ENCODE measurements at places on chromosomes 2 and 18.

GRCh38 chr18:79549638-79550000 lies 130.0 kb upstream of the CTDP1 start:
- H3K27me3 ChIP-seq = peaks cover 2% of the 10 kb centered on the region
- no peaks in the 10 kb centered on the region for H3K36me3 ChIP-seq
- no peak for DNase-seq
- H3K4me1 ChIP-seq = no peaks in the 10 kb centered on the region

GRCh38 chr18:25621144-25621543 lies 269.2 kb upstream of the ZNF521 start:
- H3K36me3 ChIP-seq = no peaks in the 10 kb centered on the region
- H3K4me3 ChIP-seq = no peak overlapping the region
- no peaks in the 10 kb centered on the region for H3K27me3 ChIP-seq

GRCh38 chr2:148948868-148949267 lies 73.8 kb downstream of the KIF5C start:
- H3K27me3 ChIP-seq = peaks cover 2% of the 10 kb centered on the region
- H3K27ac ChIP-seq = no peak overlapping the region
- no peak for DNase-seq
- H3K4me1 ChIP-seq = peaks cover 3% of the 10 kb centered on the region

DNA sequence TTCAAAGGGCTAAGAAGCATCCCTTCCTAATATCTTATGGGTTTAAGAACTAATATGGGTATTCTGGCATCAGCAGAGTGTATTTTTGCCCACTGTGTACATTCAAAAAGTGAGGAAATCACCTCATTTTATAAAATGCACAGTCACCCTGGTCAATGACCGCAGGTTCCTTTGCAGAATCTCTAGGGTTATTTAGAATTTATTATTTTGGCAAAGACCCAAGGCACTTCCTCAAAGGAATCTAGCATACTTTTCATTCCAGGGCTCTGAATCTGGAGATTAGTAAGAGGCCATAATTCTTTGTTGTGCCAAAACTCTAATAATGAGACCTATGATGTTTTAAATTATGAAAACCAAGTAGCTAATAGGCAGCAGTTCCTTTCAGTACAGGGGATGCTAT lies 27.2 kb upstream of the CDH2 start:
- H3K36me3 ChIP-seq = no peaks in the 10 kb centered on the region
- H3K4me3 ChIP-seq = no peak overlapping the region
- no peaks in the 10 kb centered on the region for H3K27me3 ChIP-seq
- H3K27ac ChIP-seq = no peak overlapping the region
- DNase-seq = no peak

- no peaks in the 10 kb centered on the region for H3K27me3 ChIP-seq
- H3K36me3 ChIP-seq = no peaks in the 10 kb centered on the region
- H3K4me3 ChIP-seq = no peak overlapping the region
- no peak overlapping the region for H3K27ac ChIP-seq
Measured at GRCh38 chr2:72524071-72524470, 301.8 kb downstream of the EXOC6B start.

- peaks cover 5% of the 10 kb centered on the region for H3K27me3 ChIP-seq
- no peaks in the 10 kb centered on the region for H3K4me1 ChIP-seq
- no peaks in the 10 kb centered on the region for H3K36me3 ChIP-seq
Measured at GRCh38 chr2:67346718-67347407, 50.3 kb upstream of the ETAA1 start.

DNA sequence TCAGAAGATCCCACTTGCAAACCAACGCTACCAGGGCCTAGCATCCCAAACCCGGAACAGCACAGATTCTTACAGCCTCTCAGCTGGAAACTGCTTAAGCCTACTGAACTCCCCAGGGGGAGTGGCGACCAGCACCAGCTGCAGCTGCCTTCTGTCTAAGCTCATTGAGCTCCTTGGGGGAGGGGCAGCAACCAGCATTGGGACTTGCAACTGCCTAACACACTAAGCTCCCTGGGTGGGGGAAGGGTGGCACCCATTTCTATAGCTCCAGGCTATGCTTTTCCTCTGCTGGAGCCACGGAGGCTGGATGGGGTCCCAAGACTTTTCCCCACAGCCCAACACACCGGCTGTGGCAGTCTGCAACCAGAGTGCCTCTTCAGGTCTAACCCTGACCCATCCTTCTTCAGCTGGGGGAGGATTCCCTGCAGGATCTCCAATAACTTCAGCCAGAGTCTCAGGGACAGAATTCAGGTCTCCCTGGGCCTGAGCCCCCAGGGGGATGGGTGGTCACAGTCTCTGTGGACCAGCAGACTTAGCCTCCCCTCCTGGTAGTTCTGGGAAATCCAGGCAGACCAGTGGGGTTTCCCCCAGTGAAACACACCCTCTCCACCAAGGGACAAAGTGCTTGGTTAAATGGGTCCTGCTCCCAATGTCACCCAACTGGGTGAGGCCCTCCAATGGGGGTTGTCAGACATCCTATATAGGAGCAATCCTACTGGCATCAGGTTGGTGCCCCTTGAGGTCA lies 45.9 kb upstream of the ITGA4 start:
- H3K4me1 ChIP-seq = peaks cover 59% of the 10 kb centered on the region
- H3K4me3 ChIP-seq = peak overlapping the region; percentile 36
- peaks cover 10% of the 10 kb centered on the region for H3K36me3 ChIP-seq

- no peaks in the 10 kb centered on the region for H3K36me3 ChIP-seq
- peaks cover 9% of the 10 kb centered on the region for H3K27me3 ChIP-seq
- DNase-seq = no peak
Measured at GRCh38 chr2:15782769-15783294, 157.5 kb upstream of the MYCN start.

GRCh38 chr2:25294573-25295462 lies 46.9 kb downstream of the DNMT3A start:
- H3K27ac ChIP-seq = peak overlapping the region; percentile 83
- peaks cover 29% of the 10 kb centered on the region for H3K4me1 ChIP-seq
- H3K4me3 ChIP-seq = peak overlapping the region; percentile 73

DNA sequence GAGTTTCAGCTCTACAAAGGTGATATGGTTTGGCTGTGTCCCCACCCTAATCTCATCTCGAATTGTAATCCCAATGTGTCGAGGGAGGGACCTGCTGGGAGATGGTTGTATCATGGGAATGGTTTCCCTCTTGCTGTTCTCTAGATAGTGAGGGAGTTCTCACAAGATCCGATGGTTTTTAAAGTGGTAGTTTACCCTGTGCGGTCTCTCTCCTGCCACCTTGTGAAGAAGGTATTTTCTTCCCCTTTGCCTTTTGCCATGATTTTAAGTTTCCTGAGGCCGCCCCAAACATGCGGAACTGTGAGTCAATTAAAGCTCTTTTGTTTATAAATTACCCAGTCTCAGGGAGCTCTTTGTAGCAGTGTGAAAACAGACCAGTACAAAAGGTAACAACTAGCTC lies 306.0 kb downstream of the LRP1B start:
- H3K4me3 ChIP-seq = no peak overlapping the region
- no peaks in the 10 kb centered on the region for H3K36me3 ChIP-seq
- H3K4me1 ChIP-seq = no peaks in the 10 kb centered on the region
- H3K27me3 ChIP-seq = no peaks in the 10 kb centered on the region
- no peak overlapping the region for H3K27ac ChIP-seq

- H3K27ac ChIP-seq = no peak overlapping the region
- H3K4me1 ChIP-seq = no peaks in the 10 kb centered on the region
- no peak overlapping the region for H3K4me3 ChIP-seq
- no peak for DNase-seq
- no peaks in the 10 kb centered on the region for H3K36me3 ChIP-seq
- H3K27me3 ChIP-seq = no peaks in the 10 kb centered on the region
Measured at GRCh38 chr2:158378926-158379325, 77.6 kb downstream of the CCDC148 start.

- H3K27ac ChIP-seq = no peak overlapping the region
- no peak for DNase-seq
- H3K27me3 ChIP-seq = peaks cover 12% of the 10 kb centered on the region
- H3K4me1 ChIP-seq = no peaks in the 10 kb centered on the region
Measured at GRCh38 chr2:1591978-1592907, 152.1 kb downstream of the PXDN start.

- peaks cover 12% of the 10 kb centered on the region for H3K27me3 ChIP-seq
- H3K27ac ChIP-seq = no peak overlapping the region
- H3K36me3 ChIP-seq = peaks cover 2% of the 10 kb centered on the region
- DNase-seq = no peak
- H3K4me1 ChIP-seq = no peaks in the 10 kb centered on the region
Measured at GRCh38 chr2:29946505-29946904, 25.1 kb upstream of the ALK start.

- H3K4me3 ChIP-seq = no peak overlapping the region
- H3K27ac ChIP-seq = no peak overlapping the region
- DNase-seq = no peak
- no peaks in the 10 kb centered on the region for H3K36me3 ChIP-seq
- peaks cover 12% of the 10 kb centered on the region for H3K27me3 ChIP-seq
Measured at GRCh38 chr2:160747501-160748170, 254.0 kb upstream of the RBMS1 start.

DNA sequence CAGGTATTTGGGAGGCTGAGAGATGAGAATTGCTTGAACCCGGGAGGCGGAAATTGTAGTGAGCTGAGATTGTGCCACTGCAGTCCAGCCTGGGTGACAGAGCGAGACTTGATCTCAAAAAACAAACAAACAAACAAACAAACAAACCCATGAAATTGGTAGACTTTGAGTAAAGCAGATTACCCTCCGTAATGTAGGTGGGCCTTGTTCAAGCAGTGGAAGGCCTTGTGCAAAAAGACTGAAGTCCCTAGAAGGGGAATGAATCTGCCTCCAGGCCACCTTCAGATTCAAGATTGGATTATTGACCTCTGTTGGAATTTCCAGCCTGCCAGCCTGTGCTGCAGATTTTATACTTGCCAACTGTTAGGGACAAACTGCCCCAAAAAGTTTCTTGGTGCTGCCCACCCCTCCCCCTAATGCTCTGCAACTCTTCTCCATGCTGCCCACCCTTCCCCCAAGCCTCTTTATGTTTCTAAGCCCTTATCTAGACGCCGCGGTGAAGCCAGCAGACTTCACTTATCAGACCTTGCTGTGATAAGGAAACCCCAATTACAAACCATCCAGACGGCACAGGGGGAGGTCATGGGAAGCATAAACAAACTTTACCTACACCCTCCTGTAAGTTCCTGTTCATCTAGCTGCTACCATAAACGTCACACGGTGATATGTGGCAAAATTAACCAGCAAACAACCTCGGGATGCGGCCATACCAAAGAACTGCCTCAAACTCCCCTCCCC lies 17.0 kb downstream of the CYP27A1 start:
- no peaks in the 10 kb centered on the region for H3K36me3 ChIP-seq
- no peak overlapping the region for H3K4me3 ChIP-seq
- peaks cover 17% of the 10 kb centered on the region for H3K27me3 ChIP-seq
- no peak for DNase-seq
- H3K27ac ChIP-seq = no peak overlapping the region

GRCh38 chr18:1573732-1574131 lies 669.1 kb downstream of the ADCYAP1 start:
- H3K4me3 ChIP-seq = no peak overlapping the region
- DNase-seq = no peak
- no peaks in the 10 kb centered on the region for H3K36me3 ChIP-seq
- no peaks in the 10 kb centered on the region for H3K27me3 ChIP-seq
- no peak overlapping the region for H3K27ac ChIP-seq

- no peak for DNase-seq
- H3K4me3 ChIP-seq = no peak overlapping the region
- peak overlapping the region; percentile 78 for H3K27ac ChIP-seq
- H3K4me1 ChIP-seq = peaks cover 16% of the 10 kb centered on the region
Measured at GRCh38 chr2:86174445-86174844, 20.8 kb downstream of the IMMT start.

GRCh38 chr2:37766106-37766505 lies 94.7 kb upstream of the CDC42EP3 start:
- no peak for DNase-seq
- H3K4me3 ChIP-seq = no peak overlapping the region
- peaks cover 2% of the 10 kb centered on the region for H3K36me3 ChIP-seq
- H3K4me1 ChIP-seq = no peaks in the 10 kb centered on the region

DNA sequence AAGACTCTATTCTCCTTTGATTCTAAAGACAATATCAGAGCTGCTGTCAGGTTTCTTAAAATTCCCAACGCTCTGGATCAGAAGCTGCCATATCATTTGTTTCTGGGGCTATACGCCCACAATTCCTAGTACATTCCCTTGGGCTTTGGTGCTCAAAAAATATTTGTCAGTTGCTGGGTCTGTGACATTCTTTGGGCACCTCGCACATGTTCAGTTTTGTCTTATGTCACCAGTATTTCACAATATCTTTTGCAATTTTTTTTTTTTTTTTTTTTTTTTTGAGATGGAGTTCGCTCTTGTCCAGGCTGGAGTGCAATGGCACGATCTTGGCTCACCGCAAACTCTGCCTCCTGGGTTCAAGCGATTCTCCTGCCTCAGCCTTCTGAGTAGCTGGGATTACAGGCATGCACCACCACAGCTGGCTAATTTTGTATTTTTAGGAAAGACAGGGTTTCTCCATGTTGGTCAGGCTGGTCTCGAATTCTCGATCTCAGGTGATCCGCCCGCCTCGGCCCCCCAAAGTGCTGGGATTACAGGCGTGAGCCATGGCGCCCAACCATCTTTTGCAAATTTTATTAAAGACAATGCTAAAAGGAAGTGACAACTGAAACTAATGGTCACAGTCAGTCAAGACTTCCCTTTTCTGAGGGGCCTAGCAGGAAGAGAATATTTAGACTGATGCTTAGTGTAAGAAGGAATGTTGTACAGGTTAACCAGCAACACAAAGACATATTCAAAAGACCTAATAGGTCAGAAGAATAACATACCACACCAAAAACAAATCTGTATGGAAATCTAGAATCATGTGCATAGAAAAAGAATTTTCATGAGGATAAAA lies 6.8 kb downstream of the ZNF397 start:
- H3K4me1 ChIP-seq = peaks cover 19% of the 10 kb centered on the region
- peak overlapping the region; percentile 84 for H3K4me3 ChIP-seq
- no peaks in the 10 kb centered on the region for H3K27me3 ChIP-seq
- peak overlapping the region; percentile 80 for H3K27ac ChIP-seq
- DNase-seq = no peak
- peaks cover 68% of the 10 kb centered on the region for H3K36me3 ChIP-seq

GRCh38 chr2:40371525-40372282 lies 80.2 kb downstream of the SLC8A1 start:
- no peak overlapping the region for H3K4me3 ChIP-seq
- H3K27me3 ChIP-seq = peaks cover 2% of the 10 kb centered on the region
- DNase-seq = no peak
- no peaks in the 10 kb centered on the region for H3K36me3 ChIP-seq
- no peaks in the 10 kb centered on the region for H3K4me1 ChIP-seq
- no peak overlapping the region for H3K27ac ChIP-seq

GRCh38 chr2:155178921-155179320 lies 480.4 kb downstream of the KCNJ3 start:
- H3K4me1 ChIP-seq = no peaks in the 10 kb centered on the region
- no peak overlapping the region for H3K27ac ChIP-seq
- H3K4me3 ChIP-seq = no peak overlapping the region
- no peaks in the 10 kb centered on the region for H3K27me3 ChIP-seq
- DNase-seq = no peak
- H3K36me3 ChIP-seq = no peaks in the 10 kb centered on the region

Data from memory B cell (primary cell).